ENCODE measurements at places on chromosomes 6 and 20. TPM values are rescaled to one million over a fixed set of nuclear protein-coding genes. Genes with fewer than 3 reads are reported as not detected.

GRCh38 chr6:121533321-121533841 is 97.9 kb downstream of the GJA1 start:
- DNase-seq = no peak

Gene MLIP
- 11.5 TPM for total RNA-seq

Gene NXT1
- 16.2 TPM for total RNA-seq

DNA sequence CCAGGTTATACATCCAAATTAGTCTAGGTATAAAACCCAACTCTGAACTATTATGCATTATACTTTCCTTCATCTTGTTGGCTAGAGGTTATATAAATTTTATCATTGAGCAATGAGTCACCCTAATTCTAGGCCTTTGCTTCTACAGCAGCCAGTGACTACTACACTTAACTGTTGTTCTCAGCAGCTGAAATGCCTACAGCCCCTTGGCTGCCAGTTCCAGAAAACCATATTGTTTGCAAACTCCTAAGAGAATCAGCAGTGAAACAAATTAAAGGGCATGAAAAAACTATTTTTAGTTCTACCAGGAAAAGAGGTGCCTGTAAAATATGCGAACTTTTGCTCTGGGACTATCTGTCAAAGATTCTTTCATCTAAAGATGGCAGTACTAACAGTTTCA is 292.8 kb downstream of the FRK start:
- DNase-seq = no peak

GRCh38 chr20:17648791-17649730 is 33.0 kb downstream of the RRBP1 start:
- no peak for DNase-seq

GRCh38 chr6:164014346-164015087 is 600.0 kb downstream of the QKI start:
- peak; percentile 19 for DNase-seq

GRCh38 chr20:25280051-25280573 is 32.2 kb downstream of the PYGB start:
- no peak for DNase-seq

Gene STMND1
- not detected for total RNA-seq

Gene HNF4A
- total RNA-seq = 0.10 TPM

Gene GRM1
- total RNA-seq = 0.10 TPM

Gene HCRTR2
- not detected for total RNA-seq

- no peak for DNase-seq
Measured at GRCh38 chr6:21240709-21241108, 352.8 kb upstream of the SOX4 start.

DNA sequence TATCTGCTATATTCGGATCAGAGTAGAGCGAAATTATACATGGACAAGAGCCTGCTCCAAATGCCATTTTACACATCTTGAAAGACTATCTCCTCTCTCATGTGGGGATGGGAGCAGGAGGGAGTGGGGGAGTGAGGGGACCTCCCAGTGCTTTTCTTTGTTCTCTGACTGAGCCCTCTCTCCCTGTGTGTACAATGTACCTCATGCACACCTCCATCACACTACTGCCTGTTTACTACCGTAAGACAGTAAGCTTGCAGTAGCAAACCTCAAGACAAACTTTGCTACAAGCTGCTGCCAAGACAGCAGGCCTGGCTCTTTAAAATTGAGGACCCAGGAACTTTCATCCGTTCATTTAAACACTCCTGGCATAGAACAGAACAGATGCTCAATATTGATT is 7.2 kb downstream of the NHSL1 start:
- DNase-seq = no peak

Gene DACT2
- total RNA-seq = 2.6 TPM

DNA sequence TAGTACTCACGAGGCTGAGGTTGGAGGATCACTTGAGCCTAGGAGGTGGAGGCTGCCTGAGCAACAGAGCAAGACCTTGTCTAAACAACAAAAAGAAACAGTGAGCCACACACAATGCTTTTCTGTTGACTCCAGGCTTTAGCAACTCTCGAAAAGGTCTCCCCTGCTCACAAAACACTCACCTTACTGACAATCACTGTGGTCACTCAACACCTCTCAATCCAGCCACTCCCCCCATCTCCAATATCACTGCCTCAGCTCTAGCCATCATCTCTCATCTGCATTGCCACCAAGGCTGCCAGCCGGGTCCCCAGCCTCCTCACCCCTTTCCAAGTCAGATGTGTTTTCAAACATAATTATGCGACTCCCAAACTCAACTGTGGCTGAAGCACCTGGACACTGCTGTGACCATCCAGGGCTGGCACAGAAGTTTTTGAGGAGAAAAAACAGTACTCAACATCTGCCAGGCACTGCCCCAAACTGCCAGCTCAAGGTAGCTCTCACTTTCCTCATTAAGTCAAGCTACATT is 218.0 kb upstream of the ARID1B start:
- no peak for DNase-seq

Gene PRICKLE4
- total RNA-seq = 2.4 TPM

Gene VIP
- total RNA-seq = 0.79 TPM

- peak; percentile 12 for DNase-seq
Measured at GRCh38 chr6:152863618-152864326, 113.2 kb downstream of the VIP start.

DNA sequence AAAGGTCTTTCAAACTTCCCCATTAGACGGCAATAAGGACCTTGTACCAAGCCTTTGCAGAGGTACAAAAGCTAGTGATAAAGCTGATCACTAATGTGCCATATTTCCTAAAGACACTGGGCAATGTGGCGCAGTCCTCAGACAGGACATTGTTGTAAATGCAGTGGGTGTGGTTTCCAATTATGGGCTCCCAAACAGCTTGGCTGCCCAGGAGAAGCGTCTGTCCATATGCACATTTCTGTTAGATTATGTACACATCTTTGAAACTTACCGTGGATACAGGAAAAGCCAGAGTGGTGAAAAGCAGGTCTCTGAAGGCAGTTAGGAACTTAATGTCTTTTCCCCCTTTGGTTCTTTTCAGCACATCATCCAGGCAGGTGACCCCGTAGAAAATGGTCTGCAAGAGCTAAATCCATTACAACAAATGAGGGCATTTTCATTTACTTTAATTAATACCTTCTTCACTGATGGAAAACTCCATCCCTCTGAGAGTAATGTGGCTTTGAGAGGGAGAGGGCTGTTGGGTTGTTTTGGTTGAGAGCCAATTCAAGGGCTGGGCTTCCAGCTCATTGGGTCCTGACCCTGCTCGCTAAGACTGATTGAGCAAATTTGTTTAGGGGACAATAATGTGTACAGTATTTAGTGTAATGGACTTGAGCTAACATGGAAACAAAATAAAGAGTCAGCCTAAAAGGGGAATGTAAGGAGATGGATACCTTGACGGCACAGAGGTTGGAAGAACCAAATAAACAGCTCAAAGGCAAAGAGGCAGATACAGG is 10.4 kb downstream of the ADTRP start:
- no peak for DNase-seq

GRCh38 chr6:38306931-38307330 is 332.8 kb downstream of the BTBD9 start:
- DNase-seq = peak; percentile 5

Gene NOX3
- total RNA-seq = not detected

DNA sequence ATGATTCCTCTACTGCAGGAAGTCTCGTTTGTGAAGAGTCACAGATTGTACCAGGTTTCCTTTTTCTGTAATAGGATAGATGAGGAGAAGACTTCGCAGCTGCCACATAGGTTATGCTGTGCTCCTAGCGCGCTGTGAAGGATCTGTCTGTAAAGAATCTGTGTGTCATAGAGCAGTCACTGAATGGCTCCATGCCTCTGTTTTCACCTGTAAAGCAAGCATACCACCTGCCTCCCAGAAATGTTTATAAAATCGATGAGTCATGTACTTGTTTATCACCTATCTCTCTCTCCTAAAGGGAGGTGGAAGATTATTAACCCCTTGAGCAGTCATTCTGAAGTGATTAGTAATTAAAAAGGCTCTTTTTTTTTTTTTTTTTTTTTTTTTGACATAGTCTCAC is 86.6 kb downstream of the TFAP2B start:
- DNase-seq = no peak

GRCh38 chr6:169839029-169839481 is 87.6 kb downstream of the ERMARD start:
- DNase-seq = no peak

- DNase-seq = no peak
Measured at GRCh38 chr6:170292407-170293158, 1.7 kb upstream of the DLL1 start.

DNA sequence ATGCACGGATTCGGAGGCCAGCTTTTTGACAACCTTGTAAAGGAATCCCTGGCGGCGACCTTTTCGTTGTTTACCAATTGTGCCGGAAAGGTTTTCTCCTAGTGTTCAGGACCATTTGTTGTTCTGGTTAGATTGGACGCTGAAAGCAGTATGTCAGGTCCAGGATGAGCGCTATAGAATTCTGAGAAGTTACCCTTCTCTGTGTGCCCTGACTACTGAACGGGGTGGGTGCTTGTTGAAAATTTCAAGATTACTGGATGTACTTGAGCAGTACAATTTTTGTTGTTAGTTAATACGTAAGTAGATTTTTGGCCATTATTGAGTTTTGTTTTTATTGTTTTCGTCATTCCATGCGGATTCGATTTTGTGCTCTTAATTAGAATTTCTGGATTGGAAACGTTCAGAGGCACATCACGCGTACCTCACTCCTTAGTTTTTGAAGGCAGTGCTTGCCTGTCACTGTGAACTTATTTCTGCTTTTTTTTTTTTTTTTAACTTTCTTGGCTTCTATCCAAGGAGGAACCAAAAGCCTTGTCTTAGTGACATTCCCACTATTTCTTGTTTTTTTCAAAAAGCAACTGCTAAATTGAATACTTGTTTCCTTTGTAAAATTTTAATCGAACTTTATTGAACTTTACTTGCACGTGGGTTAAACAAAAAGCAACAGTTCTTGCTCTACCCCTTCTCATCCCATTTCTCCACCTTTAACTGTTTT is 898 bp downstream of the XRN2 start:
- no peak for DNase-seq

Gene CEP162
- 11.1 TPM for total RNA-seq

GRCh38 chr20:60921022-60921622 is 330.9 kb upstream of the CDH4 start:
- no peak for DNase-seq

DNA sequence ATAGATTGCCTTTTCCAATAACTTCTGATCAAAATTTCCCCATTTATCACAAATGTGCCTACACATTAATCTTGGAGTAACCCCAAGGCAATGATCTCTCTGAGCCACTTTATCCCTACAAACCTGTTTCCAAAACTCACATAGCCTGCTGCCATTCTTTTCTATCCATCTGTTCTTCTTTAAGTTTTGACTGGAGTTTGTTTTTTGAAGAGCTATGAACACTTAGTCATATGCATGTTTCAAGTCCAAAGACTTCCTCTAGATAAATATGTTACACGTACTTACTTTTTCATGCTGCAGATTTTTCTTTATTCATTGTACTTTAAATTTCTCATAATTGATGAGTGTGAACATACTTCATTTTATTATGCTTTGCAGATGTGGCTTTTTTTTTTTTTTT is 488.9 kb upstream of the CITED2 start:
- DNase-seq = no peak

Gene CCN6
- 0.39 TPM for total RNA-seq

GRCh38 chr6:15793288-15793687 is 130.5 kb upstream of the DTNBP1 start:
- no peak for DNase-seq

- DNase-seq = no peak
Measured at GRCh38 chr6:67265996-67266921, 1368.8 kb upstream of the ADGRB3 start.

Gene SYCP2L
- total RNA-seq = 4.9 TPM

DNA sequence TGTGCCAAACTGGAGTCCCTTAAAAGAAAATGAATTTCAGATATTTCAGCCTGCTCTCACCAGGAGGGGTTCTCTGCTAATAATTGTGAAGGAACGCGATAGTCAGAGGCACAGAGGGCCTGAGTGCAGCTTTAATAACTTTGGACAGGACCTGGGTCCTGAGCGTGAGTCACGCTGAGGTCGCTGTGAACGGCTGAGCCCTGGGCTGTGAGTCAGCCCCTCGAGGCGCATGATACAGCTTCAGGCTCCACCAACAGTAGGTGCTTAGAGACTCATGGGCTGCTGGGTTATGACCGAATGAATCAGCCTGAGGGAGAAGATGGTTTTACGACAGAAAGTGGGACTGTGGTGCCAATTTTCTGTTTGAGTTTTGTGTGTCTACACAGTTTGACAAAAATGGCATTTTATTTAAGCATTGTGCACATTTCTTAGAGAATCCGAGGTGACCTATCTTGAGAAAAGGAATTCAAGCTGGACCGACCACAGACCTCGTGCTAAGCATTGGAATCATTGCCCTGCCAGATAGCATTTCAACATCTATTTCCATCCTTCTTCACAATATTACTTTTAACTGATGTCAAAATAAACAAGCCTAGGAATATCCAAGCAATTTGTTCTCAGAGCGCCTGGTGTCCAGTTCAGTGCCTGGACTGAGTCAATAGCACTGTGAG is 183.0 kb downstream of the THBS2 start:
- peak; percentile 8 for DNase-seq

DNA sequence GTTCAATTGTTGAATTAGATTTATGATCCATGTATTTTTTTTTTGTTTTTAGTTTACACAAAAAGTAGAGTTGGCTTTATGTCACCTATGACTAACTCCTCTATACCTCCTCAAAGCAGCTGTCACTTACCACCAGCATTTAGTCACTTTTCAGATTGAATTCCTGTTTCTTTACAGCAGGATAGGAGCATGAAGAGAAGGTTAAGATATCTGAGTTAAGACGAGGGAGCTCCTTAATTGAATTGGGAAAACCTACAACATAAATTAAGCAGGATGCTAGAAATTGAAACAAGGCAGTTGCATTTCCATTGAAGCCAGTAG is 237.2 kb downstream of the FARS2 start:
- no peak for DNase-seq

Gene LY6G5B
- total RNA-seq = 4.0 TPM

DNA sequence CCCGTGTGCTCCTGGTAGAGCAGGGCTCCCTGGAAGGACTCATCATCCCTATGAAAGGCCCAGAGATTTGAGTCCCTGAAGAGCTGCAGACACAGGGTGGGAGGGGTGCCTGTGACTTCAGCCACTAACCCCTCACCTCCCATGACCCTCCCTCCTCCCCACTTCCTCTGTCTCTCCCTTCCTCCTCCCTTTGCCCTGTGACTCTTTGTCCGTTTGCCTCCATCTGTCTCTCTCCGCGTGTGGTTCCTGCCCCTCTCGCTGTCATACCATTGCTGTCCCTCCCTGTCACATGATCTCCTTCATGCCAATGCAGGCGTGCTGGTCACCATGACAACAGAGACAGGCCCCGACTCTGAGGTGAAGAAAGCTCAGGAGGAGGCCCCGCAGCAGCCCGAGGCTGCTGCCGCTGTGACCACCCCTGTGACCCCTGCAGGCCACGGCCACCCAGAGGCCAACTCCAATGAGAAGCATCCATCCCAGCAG is 19.0 kb downstream of the EPB41L1 start:
- no peak for DNase-seq

Gene EBF4
- 2.5 TPM for total RNA-seq

GRCh38 chr6:42255050-42255449 is 37.4 kb upstream of the MRPS10 start:
- DNase-seq = no peak

DNA sequence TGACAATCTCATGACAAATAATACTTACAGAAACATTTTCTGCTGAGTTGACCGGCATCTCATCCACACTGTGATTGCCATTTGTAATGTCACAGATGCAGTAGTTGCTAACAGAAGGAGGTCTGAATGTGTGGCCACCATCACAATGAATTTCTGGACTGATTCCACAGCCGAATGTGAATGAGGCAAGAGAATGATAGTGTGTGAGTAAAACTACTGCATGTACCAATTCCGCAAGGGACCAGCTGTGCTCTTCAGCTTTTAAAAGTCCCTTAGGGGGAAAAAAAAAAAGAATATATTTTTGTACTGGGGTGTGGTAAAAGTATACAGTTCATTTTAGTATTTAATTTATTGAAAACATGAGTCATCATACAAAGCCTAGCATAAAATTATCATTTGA is 96.2 kb downstream of the SESN1 start:
- no peak for DNase-seq
